ENCODE measurements at places on chromosomes 5 and 9. TPM values are rescaled to one million over a fixed set of nuclear protein-coding genes. Genes with fewer than 3 reads are reported as not detected.

The CDH6 gene
- total RNA-seq = not detected

The CCNH gene
- total RNA-seq = 63.5 TPM

The GRM6 gene
- total RNA-seq = not detected

The AFF4 gene
- 46.9 TPM for total RNA-seq

The ECM2 gene
- not detected for total RNA-seq

The CLIC3 gene
- 1.8 TPM for total RNA-seq

All from T-helper 1 cell treated with Interleukin-12 subunit alpha and Interleukin-12 subunit beta and Interleukin-4 antibody, amounts not matched to agents 30 ng/mL and 1 ng/mL, for 36 hours (primary cell).